Progenitor cell of endocrine pancreas (in vitro differentiated cells): ENCODE measurements at places on chromosomes 4 and X. TPM values are rescaled to one million over a fixed set of nuclear protein-coding genes. Genes with fewer than 3 reads are reported as not detected.

Gene ADH7
- not detected in 2 replicates for total RNA-seq

DNA sequence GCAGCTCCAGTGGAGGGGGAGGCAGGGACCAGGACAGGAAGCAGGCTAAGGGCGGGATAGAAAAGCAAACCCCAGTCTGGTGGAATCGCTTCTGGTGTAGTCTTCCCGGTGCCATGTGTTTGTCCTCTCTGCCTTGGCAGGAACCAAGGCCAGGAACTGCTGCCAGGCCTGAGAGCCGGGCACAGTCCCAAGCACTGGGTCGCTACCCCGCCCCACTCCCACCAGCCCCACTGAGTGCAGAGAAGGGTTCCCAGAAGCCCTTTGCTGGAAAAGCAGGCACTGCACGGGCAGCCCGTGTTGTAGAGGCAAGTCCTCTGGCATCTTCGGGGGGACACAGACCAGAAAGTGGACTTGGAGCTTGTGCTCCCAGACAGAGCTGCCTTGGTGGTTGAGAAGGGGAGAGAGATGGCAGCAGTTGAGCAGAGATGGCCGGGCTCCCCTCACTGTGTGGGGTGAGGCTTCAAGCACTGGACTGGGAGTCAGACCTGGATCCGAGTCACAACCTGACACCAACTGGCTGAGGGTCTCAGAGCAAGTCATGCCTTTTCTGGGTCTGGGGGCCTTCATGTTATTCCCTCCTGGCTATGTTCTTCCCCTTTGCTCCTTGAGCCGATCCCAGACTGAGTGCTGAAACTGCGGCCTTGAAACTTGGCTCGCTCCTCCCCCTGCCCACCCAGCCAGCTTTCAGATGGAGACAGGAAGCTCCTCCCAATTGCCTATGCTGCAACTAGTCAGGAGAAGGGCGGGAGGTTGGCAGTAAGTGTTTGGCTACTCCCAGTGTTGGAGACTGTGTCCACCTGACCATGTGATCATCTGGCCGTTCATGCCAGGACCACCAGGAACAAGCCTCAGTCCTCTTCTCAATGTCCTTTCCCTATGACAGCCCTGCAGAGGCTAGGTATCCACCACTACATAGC is 59.7 kb upstream of the MTM1 start:
- DNase-seq = no peak

DNA sequence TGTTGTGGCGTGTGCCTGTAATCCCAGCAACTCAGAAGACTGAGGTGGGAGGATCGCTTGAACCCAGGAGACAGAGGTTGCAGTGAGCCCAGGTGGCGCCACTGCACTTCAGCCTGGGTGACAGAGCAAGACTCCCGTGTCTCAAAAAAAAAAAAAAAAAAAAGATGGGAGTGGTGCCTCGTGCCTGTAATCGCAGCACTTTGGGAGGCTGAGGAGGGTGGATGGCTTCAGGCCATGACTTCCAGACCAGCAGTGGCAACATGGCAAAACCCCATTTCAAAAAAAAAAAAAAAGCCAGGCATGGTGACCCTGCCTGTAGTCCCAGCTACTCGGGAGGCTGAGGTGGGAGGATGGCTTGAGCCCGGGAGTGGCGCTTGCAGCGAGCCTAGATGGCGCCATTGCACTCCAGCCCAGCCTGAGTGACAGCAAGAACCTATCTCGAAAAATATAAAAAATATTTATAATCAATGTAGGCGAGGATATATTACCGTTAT is 27.0 kb downstream of the EIF2S3 start:
- DNase-seq = no peak

DNA sequence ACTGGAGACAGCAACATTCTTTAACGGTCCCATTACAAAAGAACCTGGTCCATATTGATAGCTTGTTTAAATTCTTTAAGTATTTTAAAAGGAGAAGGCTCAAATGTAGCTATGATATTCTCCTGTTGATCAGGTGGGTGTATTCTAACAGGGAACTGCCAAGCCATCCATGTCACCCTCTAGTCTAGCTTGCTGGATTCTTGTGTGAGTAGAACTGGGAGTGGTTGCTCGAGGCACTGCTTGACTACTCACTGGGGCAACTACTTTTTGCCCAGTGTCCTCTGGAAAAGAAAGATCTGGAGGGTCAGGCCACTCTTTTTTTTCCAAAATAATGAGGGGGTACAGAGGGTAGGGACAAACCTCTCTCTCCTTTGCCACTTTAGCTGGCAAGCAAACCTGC is 155.1 kb downstream of the ZNF518B start:
- no peak for DNase-seq

Gene KLHL34
- not detected in 2 replicates for total RNA-seq

DNA sequence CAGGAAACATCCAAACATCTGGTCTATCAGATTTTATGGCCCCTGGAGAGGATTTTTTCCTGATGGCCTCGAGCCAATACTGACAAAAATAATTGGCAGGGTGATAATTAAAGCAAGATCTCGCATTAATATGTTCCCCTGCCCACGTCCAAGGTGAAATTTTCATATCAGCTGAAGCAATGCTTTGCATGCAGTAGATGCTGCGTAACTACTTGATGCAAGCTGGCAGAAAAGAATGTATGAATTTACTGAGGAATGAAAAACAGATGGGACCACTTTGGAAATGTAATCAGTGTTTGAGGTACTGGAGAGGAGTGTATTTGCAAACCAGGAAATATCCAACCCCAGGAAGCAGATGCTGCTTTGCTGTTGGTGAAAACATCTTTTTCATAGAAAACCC is 36.8 kb upstream of the REST start:
- no peak for DNase-seq

DNA sequence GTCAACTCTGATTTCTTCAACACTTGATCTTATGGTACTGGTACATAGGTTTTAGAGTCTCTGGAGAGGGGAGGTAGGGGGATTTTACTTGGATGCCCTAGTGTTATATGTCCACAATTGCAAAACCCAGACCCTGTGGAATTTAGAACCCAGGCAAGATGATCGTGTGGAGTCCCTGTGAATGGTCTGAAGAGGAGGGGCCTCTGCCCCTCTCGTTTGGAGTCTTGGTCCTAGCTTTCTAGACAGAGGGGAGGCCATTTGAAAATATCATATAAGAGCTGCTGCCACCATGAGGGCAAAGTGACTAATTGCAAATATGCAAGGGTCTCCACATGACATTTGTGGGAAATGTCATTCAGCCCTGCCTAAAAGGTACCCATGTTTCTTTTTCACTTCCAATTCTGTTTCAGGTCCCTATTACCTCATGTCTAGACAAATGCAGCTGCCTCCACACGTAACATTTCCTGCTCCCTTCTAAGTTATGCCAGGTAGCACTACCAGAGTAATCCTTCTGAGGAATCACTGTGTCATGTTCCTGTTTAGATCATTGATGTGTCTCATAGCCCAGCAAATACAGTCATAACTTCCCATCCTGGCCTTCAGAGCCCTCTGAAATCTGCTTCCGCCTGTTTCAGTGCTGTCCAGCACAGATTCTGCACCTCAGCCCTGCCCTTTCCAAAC is 126.8 kb downstream of the KLHL8 start:
- DNase-seq = no peak

Gene CXCL11
- not detected in 2 replicates for total RNA-seq
